ENCODE measurements at places on chromosomes 2 and 18. TPM values are rescaled to one million over a fixed set of nuclear protein-coding genes. Genes with fewer than 3 reads are reported as not detected.

Gene PPP1R7
- total RNA-seq = 27.2 TPM

Gene DLGAP1
- total RNA-seq = 0.42 TPM

Gene OTOS
- not detected for total RNA-seq

Gene SLC19A3
- total RNA-seq = not detected

Gene C2orf78
- not detected for total RNA-seq

Gene KCMF1
- 78.8 TPM for total RNA-seq

Gene SLC4A3
- total RNA-seq = 0.10 TPM

Gene DTNA
- 0.31 TPM for total RNA-seq

Gene CGREF1
- 0.10 TPM for total RNA-seq

Gene CIB4
- total RNA-seq = not detected

Gene CCDC150
- 1.3 TPM for total RNA-seq

Data from mononuclear cell (primary cell).